COR-L47 (cell line): ENCODE measurements at places on chromosomes 7 and 10.

DNA sequence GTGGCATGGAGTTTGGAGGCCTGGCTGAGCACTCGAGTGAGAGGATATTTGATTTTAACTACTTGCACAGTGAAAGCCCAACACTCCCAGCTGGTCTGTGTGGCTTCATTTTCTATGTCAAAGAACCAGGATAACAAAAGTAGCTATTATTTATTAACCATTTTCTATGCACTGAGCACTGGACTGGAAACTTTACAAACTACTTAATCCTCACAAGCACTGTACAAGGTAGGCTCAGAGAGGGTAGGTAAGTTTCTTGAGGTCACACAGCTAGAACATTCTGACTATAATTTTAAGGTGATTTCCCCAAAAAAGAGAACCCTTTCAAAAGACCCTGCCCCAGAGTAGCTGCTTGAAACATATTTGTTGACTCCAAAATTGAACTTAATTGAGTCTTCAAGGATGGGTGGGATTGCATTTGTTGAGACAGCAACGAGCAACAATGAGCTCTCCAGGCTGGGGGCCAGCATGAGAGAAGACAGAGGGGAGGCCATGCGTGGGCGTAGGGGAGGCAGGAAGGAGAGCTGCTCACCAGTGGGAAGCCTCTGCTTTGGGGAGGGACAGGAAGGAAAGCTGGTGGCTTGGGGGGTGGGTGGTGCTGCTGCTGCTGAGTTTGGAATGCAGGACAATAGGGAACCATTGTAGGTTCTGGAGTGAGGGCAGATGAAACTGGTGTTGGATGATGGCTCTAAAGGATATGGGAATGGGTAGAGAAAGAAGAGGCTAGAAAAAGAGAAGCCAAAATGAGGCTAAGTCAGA is 31.5 kb downstream of the FAM241B start:
- DNase-seq = no peak

DNA sequence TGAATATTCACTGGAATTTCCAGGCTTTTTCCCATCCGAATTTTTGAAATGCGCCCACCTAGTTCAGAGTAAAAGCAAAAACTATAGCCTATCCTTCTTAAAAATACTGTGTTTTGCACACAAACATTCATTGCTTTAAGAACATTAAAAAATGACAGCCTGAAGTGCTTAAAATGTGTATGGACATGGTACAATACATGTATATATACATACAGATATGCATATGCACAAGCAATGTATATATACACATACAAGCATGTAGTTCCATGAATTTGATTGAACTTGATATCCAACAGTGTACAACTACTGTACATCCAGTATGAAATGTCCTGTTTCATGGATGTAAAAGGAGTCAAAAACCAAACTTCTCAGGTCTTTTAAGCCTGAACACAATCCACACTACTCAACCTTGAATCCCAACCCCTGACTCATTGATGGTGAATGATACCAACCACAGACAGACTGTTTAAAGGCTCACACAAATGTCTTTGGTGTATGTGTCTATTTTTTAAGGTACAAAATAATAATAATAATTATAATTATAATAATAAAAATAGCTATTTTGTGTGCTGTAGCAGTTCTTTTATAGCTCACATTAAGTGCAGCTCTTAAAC is 14.8 kb downstream of the INHBA start:
- no peak for DNase-seq

DNA sequence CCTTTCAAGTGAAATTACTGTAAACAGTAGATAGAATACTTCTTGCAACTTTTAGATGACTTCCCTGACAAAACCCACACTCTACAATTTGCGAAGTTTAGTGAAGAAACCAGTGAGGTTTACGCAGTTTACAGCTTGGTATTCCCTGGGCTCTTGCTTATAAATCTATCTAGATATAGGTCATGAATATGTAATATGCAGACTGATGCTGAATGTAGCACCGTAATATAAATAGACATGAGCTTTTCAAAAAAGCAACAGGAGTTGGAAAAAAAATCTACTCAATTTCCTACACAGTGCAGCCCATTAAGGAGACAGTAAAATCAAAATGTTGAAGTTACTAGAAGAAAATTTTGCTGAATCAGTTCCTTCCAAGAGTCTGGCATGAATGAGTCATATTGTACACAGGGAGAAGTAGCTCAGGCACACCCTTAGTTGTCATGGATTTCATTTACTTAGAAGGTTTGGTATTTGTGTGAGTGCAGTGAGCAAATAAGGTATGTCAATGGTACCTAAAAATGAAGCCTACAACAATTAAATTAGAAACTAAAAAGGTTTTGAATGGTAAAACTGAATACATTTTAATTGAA is 67.7 kb upstream of the NEUROD6 start:
- DNase-seq = peak; percentile 25

DNA sequence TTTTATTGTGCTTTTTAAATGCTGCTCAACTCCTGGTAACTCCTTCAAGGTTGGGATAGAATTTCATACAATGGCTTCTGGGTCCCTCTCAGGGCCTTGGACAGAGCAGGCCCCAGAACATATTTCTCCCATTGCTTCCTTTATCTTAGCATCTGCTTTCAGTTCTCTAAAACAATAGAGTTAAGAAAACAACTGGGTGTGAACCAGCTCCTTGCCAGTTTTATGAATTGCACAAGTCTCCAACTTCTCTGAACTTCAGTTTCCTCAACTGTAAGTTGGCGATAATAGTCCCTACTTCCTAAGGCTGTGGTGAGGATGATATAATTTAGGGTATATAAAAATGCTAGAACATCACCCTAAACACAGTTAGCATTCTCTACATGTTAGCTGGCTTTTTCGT is 77.0 kb upstream of the INHBA start:
- no peak for DNase-seq

- DNase-seq = no peak
Measured at GRCh38 chr10:95234951-95235350, 40.9 kb downstream of the ACSM6 start.

- DNase-seq = peak; percentile 15
Measured at GRCh38 chr10:93816123-93816747, 58.5 kb downstream of the LGI1 start.

- no peak for DNase-seq
Measured at GRCh38 chr10:5615316-5615715, 51.1 kb downstream of the ASB13 start.

GRCh38 chr7:141027043-141027442 is 12.3 kb upstream of the MRPS33 start:
- no peak for DNase-seq

GRCh38 chr7:106723398-106723797 is 62.4 kb upstream of the CCDC71L start:
- no peak for DNase-seq

DNA sequence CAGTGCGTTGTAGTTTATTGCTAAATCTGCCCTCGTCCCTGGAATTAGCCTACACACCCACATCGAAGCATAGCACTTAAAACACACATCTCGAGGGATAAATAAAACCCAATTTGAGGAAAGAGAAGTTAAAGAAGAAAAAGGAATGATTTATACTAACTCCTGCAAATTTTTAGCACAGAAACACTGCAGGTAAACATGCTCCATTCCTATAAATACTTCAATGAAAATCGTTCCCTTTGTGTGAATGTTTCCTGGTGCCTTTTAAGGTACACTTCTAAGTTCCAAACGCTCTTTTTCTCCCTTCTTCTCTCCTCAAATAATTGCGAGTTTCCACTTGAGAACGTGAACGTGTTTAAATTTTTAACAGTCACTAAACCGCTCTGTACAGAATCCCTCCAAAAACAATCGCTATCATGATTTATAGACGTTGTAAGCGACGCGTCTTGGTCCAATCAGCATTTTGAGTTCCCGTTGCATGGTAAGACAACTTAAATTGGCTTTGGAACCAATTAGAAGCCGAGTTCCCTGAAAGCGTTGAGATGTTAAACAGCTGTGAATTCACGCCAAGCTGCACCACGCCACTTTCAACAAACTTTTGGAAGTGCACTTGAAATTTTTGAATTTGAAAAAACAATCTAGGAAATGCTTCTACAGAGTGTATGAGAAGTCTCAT is 12.5 kb upstream of the EBLN1 start:
- peak; percentile 31 for DNase-seq

GRCh38 chr7:26759108-26759507 is 105.3 kb downstream of the SKAP2 start:
- no peak for DNase-seq

GRCh38 chr10:101563497-101564040 is 24.5 kb downstream of the POLL start:
- DNase-seq = no peak

DNA sequence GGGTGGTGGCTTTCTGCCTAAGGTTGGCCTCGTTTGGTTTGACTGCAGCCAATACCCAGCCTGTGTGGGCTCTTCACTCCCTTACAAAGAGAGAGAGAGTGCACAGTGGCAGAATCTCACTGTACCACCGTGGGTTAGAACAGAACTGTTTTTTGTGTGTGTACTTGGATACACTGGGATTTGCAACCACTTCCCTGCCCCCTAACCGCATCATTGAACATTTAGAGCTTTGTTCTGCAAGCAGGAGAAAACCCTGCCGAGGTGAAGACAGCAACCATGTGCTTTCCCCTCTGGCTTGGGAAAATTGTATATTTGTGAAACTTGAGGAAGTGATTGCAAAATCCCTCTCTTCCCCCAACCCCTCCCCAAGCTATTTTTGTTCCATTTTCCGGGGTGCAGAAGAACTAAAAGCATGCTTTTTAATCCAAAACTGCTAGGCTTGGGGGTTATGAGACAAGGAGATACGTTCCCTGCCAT is 201.2 kb downstream of the TCF7L2 start:
- no peak for DNase-seq

DNA sequence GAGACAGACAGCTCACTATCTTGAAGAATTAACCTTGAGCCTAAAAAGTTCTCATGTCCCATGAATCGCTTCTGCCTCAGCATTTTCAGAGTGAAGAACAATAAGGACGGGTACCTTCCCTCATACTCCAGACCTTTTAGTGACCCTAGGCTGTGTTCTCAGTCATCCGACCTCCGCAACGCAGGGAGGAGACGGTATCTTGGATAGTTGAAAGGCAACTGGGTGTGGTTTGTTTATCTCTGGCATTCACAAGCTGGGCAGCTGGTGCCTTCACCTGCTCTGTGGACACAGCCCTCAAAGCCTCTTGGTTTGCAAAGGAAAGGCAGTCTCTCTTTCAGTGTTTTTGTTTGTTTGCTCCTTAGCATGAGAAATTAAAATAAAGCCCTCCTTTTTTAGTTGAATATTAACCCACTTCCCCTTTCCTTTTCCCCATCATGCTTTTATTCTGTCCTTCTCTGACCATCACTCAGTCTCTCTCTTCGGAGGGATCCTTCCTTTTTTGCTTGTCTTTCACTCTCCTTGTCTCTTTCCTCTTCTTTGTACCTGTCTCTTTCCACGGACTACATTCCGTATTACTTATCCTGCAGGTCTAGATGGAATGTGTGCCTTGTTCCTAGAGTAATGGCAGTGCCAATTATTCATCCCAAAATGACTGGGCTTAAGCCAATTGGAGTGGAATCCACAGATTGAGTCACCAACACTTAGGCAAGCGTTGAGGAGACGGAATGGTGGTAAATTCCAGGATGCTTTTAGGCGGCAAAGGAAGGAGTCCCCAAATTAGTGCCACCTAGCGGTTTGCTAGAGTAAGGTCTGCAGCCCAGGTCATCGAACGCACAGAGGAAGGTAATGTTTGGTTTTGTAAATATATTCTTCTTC is 45.8 kb downstream of the PRR15 start:
- DNase-seq = peak; percentile 85

- DNase-seq = no peak
Measured at GRCh38 chr7:139094596-139094995, 14.9 kb downstream of the ZC3HAV1 start.

DNA sequence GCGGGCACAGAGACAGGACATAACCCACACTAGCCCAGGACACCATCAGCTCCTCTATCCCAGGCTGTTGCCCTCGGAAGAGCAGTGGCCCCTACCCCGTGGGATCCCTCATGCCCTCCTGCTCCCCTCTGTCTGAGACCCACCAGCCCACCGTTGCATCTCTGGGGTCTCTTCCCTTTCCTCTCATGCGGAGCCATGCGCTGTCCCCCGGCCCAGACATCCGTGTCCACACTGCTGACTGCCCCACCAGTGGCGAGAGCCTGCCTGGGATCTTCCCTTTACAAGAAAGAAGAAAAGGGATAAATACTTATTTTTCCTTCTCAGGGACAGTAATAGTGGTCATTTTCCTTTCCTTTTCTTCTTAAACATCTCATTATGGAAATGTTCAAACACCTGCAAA is 115.4 kb downstream of the WDR37 start:
- DNase-seq = no peak

DNA sequence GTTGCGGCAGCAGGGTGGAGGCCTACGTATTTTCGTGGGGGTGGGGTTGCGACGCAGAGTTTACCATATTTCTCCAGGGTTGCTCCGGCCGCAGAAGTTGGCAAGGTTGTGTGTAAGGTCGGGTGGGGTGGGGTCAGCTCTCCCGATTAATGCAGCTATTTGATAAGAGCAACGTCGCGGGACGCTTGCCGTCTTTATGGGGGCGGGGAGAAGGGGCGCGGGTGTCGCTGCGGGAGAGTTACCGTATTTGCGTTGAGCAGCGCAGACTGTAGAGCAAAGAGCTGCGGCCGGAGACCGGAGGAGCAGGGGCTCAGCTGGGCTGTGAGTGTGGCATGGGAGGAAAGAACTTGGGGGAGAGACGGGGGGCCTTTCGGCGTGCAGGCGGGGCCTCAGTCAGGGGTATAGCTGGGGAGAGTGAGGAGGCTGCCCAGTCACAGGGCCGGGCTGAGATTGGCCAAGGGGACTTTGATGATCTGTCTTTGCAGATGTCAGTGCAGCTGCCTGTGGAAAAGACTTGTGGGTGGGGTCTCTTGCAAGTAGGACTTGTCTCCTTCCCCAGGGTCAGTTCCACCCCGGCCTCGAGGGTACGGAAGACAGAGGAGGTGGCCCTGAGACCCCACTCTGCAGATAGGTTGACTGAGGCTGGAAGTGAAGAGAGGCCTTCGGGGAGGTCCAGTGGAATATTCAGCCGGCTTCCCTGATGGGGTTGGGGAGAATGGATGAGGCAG is 26.6 kb downstream of the ZNF775 start:
- DNase-seq = no peak

- no peak for DNase-seq
Measured at GRCh38 chr10:81472927-81473470, 402.0 kb upstream of the NRG3 start.

DNA sequence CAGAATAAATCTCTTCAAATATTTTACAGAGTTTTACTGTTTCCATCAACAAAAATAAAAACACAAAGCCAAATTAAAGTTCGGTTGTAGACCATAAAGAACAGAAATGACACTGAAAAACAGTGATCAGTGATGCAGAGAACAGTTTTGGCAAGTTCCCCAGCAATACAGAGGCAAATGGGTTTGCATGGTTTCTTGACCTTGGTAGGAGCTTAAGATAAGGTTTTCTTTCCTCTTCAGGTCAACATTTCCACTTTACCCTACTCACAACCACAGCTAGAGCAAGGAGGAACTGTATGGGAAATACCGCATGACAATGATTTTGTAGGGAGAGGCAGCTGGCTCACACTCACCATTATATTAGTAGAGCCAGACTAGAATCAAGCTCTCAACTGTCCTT is 199.5 kb downstream of the SH2D4B start:
- no peak for DNase-seq

GRCh38 chr7:96041171-96041570 is 268.8 kb downstream of the DYNC1I1 start:
- no peak for DNase-seq
